ENCODE measurements at places on chromosomes 6 and 20.

GRCh38 chr6:11500008-11500407 lies 37.5 kb upstream of the TMEM170B start:
- DNase-seq: no peak

GRCh38 chr6:33693186-33694105 lies 18.1 kb downstream of the UQCC2 start:
- DNase-seq: no peak

GRCh38 chr6:143539734-143540133 lies 28.2 kb upstream of the FUCA2 start:
- no peak for DNase-seq

- DNase-seq: no peak
Observed at GRCh38 chr6:56902641-56903464, 52.1 kb upstream of the BEND6 start.

GRCh38 chr6:167327391-167327790 lies 2.5 kb downstream of the TTLL2 start:
- no peak for DNase-seq

GRCh38 chr6:81668615-81669047 lies 83.8 kb downstream of the TENT5A start:
- DNase-seq: no peak

- DNase-seq: no peak
Observed at GRCh38 chr6:169960003-169960344, 208.6 kb downstream of the ERMARD start.

GRCh38 chr6:6406715-6407070 lies 86.2 kb upstream of the F13A1 start:
- no peak for DNase-seq

GRCh38 chr20:46959081-46959692 lies 64.5 kb downstream of the EYA2 start:
- DNase-seq: no peak

- no peak for DNase-seq
Observed at GRCh38 chr6:110816677-110817076, 1.4 kb upstream of the CDK19 start.

DNA sequence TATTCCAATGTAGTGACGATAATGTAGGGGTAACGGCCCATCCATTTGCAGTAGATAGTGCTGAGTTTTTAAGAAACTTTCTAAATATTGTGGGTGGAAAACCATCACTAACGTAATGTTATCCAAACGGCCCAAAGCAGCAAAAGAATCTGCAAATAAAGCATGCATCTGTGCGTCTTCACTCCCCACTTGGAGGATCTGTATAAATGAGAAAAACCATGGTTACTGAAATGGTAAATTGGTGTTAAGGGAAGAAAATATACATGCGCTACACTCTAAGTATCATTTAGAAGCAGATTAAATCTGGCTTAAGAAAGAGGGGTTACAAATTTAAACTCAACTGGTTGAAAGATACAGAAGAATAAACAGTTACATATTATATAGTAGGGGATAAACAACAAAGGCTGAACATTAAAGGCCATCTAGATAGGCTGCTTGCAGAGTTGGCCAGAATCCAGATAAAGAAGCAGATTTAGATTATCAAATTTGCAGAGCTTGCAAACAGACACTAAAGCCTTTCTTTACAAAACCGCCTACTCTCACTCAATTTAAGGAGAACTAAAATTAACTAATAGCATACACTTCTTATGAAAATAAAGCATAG lies 93.3 kb downstream of the SESN1 start:
- no peak for DNase-seq

DNA sequence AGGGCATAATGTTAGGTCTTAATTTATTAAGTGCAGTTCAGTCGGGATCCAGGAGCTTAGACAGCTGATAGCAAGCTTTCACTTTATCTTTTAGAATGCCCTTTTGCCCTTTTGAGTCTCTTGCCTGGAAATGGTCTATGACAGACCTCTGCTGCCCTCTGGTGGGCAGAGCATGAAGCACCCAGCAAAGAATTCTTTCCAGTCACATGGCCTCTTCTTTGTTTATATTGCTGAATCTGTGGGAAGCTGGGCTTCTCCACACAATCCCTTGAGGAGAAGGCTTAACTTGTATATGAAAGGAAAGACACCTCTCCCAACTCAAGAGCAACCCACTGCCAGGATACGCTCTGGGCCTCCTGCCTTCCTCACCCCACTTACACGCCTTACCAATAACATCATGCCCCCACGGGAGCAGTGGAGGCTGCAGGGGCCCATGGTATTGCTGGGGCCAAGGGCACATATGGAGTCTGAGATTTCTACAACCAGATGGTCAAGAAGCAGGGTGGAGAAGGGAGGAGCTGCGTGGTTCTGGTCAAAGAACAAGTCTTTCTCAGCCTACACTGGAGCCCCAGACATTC lies 20.4 kb downstream of the WFDC3 start:
- peak; percentile 43 for DNase-seq

DNA sequence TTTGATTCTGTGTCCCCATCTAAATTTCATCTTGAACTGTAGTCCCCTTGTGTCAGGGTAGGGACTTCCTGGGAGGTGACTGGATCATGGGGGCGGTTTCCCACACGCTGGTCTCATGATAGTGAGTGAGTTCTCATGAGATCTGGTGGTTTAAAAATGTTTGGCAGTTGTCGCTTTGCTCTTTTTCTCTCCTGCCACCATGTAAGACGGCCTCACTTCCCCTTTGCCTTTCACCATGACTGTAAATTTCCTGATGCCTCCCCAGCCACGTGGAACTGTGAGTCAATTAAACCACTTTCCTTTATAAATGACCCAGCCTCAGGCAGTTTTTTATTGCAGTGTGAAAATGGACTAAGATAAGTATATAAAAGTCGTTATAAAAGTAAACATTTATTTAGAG lies 80.5 kb upstream of the SGK1 start:
- DNase-seq: no peak

DNA sequence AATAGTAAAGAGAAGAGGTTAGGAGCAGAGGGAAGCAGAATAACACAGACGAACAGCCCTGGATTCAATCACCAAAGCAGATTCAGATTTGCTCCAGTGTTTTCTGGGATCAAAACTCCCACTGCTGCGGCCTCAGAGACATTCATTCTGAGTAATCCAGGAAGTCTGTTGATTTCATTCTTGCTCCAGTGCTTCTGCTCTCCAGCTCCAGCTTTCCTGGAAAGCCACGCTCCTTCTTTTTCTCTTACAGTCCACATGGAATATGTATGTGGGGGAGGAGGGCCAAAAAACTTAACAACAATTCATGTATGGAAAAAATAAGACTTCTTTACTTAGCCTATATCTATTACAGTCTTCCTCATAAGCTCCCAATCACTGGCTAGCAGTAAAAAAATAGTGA lies 26.4 kb upstream of the UST start:
- no peak for DNase-seq

- DNase-seq: no peak
Observed at GRCh38 chr6:24974182-24975171, 38.7 kb upstream of the RIPOR2 start.

- no peak for DNase-seq
Observed at GRCh38 chr20:6975311-6975710, 207.8 kb downstream of the BMP2 start.

GRCh38 chr6:44329858-44330257 lies 12.6 kb upstream of the SPATS1 start:
- DNase-seq: no peak

DNA sequence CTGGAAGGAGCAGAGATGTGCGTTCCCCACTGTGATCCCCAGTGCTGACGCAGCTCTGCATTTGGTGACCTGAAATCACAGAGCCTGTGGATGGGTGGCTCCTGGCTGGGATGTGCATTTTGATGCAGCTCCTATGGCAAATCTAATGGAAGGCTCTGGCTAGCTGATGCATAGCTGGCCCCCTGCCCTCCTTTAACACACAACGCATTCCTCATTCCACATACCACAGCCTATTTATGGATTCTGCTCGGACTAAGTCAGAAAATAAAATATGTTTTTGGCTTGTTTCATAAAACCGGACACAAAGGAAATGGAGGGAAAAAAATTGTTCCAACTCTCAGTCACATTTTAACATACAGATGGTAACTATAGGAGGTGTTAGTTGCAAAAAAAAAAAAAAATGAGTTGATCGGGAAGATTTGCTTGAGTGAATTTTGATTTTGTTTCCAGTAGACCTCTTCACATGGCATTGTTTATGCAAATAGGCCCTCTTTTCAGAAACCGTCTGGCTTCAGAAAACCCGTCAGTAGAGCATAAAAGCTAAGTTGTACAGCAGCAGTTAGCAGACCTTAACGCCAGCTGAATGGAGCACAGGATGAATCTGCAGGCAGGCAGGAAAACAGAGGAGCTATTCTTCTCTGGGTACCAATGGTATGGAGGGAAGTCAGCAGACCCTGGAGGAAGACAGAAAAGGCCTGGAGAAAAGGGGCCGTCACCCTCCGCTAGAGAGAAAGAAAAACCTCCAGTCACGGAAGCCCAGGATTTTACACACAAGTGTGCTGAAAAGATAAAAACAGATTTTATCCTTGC lies 215.4 kb downstream of the HDGFL1 start:
- no peak for DNase-seq

GRCh38 chr20:39155971-39156370 lies 193.8 kb downstream of the DHX35 start:
- DNase-seq: no peak

GRCh38 chr20:34874094-34874654 lies 1.5 kb upstream of the GGT7 start:
- DNase-seq: peak; percentile 94

DNA sequence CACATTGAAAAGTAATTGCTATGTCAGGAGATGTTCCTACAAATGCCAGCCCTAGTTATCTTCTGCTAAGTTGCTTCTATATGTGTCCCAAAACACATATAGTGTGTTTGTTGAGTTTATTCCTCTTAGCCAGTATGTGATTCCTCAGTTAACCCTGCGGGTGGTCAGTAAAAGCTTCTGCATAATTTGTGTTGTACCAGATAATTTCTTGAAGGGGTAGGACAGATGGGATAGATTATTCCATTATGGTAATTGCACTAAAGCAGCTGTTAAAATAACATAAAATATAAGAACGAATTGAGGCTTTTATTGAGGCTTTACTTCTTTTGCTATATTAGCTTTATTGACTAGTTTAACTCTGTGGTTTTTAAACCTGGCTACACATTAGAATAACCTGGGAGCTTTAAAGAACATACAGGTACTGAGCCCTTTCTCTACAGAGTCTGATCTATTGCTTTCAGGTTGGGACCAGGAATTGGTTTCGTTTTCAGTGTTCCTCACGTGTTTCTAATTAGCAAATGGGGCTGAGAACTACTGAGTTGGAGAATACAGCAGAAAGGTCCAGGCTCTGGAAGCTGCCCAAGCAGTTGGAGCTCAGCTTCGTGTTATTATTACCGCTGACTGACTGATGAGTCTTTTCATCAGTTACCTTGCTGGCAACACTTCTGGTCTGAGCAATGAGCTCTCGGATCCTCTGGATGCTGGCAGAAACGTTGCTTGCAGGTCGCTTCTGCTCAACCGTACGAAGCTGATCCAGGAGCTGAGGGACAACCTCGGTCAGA lies 56.9 kb downstream of the FAM229B start:
- DNase-seq: no peak

GRCh38 chr20:48738399-48739304 lies 89.1 kb downstream of the PREX1 start:
- no peak for DNase-seq

- DNase-seq: peak; percentile 27
Observed at GRCh38 chr6:37210313-37210968, 40.5 kb downstream of the PIM1 start.

GRCh38 chr6:8857160-8857559 lies 421.8 kb upstream of the SLC35B3 start:
- DNase-seq: no peak

DNA sequence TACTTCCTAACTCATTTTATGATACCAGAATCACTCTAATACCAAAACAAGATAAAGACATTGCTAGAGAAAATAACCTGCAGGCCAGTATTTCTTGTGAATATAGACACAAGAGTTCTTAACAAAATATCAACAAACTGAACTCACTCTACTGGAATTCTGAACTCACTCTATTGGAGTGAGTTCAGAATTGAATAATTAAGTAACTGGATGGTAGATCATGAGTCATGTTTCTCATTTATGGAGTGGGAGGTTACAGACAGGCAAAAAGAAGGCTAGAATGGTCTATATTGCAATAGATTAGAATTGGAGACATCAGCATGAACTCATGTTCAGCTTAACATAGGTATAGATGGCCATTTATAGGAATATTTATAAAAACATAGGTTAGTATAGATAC lies 26.6 kb upstream of the C6orf58 start:
- DNase-seq: no peak

- DNase-seq: no peak
Observed at GRCh38 chr6:157658301-157658700, 164.7 kb upstream of the SNX9 start.

- DNase-seq: no peak
Observed at GRCh38 chr20:19074356-19074755, 138.1 kb upstream of the SLC24A3 start.

- no peak for DNase-seq
Observed at GRCh38 chr6:42774201-42774600, 7.7 kb upstream of the BICRAL start.

GRCh38 chr6:55448451-55448850 lies 121.2 kb downstream of the GFRAL start:
- no peak for DNase-seq

DNA sequence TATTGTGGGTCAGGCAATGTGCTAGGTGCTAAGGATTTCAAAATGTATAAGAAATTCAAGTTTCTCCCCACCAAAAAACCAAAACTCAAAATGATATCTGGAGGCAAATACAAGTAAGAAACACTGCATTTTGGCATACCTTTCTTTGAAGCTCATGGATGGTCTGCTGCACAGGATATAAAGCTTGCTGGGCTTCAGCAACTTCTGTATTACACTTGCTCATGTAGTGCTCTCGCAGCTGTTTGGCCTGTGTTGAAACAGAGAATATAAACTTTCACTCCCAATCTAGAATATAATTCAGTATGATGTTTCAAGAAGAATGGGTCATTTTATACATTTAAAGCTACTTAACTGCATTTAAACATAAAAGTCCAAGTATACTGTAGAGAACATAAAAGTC lies 39.6 kb downstream of the SHPRH start:
- no peak for DNase-seq
